Adrenal gland (tissue), 19 donors: ENCODE measurements at places on chromosomes 5 and 9. TPM values are rescaled to one million over a fixed set of nuclear protein-coding genes. Genes with fewer than 3 reads are reported as not detected.

- no peaks in the 10 kb centered on the region for H3K36me3 ChIP-seq
- H3K27ac ChIP-seq, result no peak overlapping the region
- no peak for DNase-seq
Measured at GRCh38 chr5:164360589-164360988, 855.2 kb downstream of the MAT2B start.

GRCh38 chr5:126846344-126846743 is 69.4 kb downstream of the LMNB1 start:
- H3K36me3 ChIP-seq, result no peaks in the 10 kb centered on the region
- H3K4me3 ChIP-seq, result no peak overlapping the region
- H3K4me1 ChIP-seq, result peaks cover 4% of the 10 kb centered on the region
- H3K27ac ChIP-seq, result no peak overlapping the region
- no peaks in the 10 kb centered on the region for H3K27me3 ChIP-seq

CDX1 gene
- 0.32 TPM for total RNA-seq

WDR55 gene
- total RNA-seq, result 17.8 TPM

EEIG1 gene
- 58.1 TPM for total RNA-seq
